Activated T-cell treated with anti-CD3 and anti-CD28 coated beads, Interleukin-2, amount 50 U/mL, for 24 hours (primary cell): ENCODE measurements at places on chromosomes 2 and 18.
A peak's percentile ranks its signal among the peaks of the same experiment; 100 is the strongest.

- no peaks in the 10 kb centered on the region for H3K27me3 ChIP-seq
- H3K27ac ChIP-seq = peak overlapping the region; percentile 100
- H3K36me3 ChIP-seq = peaks cover 8% of the 10 kb centered on the region
- H3K4me3 ChIP-seq = peak overlapping the region; percentile 88
Observed at GRCh38 chr2:70143314-70144150, 47.3 kb downstream of the C2orf42 start.

GRCh38 chr18:35026407-35027061, 14.7 kb upstream of the MAPRE2 start:
- no peak for DNase-seq
- H3K27me3 ChIP-seq = no peaks in the 10 kb centered on the region
- H3K4me1 ChIP-seq = peaks cover 43% of the 10 kb centered on the region
- H3K27ac ChIP-seq = peak overlapping the region; percentile 27

- peaks cover 11% of the 10 kb centered on the region for H3K27me3 ChIP-seq
- no peaks in the 10 kb centered on the region for H3K4me1 ChIP-seq
- H3K36me3 ChIP-seq = no peaks in the 10 kb centered on the region
- DNase-seq = no peak
- no peak overlapping the region for H3K27ac ChIP-seq
Observed at GRCh38 chr2:182631299-182631698, 84.8 kb upstream of the DNAJC10 start.

DNA sequence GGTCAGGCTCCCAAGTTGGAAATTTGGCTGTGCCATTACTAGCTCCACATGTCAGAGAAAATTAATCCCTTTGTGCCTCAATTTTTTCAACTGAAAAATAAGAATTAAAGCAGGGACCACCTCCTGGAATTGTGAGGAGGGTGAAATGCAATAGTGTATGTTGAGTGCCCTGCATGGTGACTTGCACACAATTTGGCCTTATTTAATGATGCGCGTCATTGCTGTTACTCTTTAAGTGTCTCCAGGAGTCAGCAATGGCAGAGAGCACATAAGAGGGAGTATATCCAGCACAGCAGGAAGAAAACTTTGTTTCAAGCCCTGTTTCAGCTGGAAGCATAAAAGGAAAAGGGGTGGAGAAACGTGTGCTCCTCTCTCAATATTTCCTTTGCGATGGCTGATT, 215.8 kb downstream of the ALK start:
- peaks cover 8% of the 10 kb centered on the region for H3K27me3 ChIP-seq
- H3K36me3 ChIP-seq = no peaks in the 10 kb centered on the region
- H3K4me3 ChIP-seq = no peak overlapping the region

DNA sequence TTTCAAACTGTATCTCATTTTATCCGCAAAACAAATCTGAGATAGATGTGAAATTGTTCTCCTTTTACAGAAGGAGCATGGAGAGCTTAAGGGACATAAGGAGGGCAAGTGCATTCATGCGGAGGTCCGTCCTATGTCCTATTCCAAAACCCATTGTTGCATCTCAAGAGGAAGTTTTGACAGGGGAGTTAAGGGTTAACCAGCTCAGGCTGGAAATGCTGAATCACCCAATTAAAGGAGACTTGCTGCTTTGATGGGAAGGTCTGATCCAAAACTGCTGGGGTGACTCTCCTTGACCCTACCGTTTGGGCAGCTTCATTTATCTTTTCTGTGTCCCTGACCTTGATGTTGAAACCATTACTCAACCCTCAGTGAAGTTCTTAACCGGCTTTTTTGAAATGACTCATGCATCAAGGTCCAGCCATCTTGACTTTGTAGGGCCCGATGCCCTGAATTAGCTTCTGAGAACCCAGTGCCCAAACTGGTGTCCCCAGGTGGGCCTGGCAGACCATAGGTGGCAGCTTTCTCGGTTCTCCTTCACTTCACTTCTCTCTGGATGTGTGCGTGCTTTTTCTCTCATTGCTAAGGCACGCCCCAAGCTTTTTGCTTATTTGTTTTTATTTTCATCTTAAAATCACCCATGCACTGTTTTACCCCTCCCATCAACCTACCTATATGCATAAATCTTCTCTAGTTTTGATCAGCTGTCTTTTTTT, 15.9 kb upstream of the TXNDC2 start:
- H3K4me1 ChIP-seq = peaks cover 10% of the 10 kb centered on the region
- H3K4me3 ChIP-seq = no peak overlapping the region
- peaks cover 44% of the 10 kb centered on the region for H3K27me3 ChIP-seq
- no peak overlapping the region for H3K27ac ChIP-seq

- peaks cover 9% of the 10 kb centered on the region for H3K36me3 ChIP-seq
- no peak overlapping the region for H3K27ac ChIP-seq
- H3K4me1 ChIP-seq = no peaks in the 10 kb centered on the region
- H3K4me3 ChIP-seq = no peak overlapping the region
Observed at GRCh38 chr2:109447776-109448175, 166.0 kb downstream of the SEPTIN10 start.

- no peaks in the 10 kb centered on the region for H3K27me3 ChIP-seq
- no peak overlapping the region for H3K27ac ChIP-seq
- no peak overlapping the region for H3K4me3 ChIP-seq
- DNase-seq = no peak
- no peaks in the 10 kb centered on the region for H3K36me3 ChIP-seq
- no peaks in the 10 kb centered on the region for H3K4me1 ChIP-seq
Observed at GRCh38 chr2:216536734-216537210, 38.1 kb downstream of the RPL37A start.

DNA sequence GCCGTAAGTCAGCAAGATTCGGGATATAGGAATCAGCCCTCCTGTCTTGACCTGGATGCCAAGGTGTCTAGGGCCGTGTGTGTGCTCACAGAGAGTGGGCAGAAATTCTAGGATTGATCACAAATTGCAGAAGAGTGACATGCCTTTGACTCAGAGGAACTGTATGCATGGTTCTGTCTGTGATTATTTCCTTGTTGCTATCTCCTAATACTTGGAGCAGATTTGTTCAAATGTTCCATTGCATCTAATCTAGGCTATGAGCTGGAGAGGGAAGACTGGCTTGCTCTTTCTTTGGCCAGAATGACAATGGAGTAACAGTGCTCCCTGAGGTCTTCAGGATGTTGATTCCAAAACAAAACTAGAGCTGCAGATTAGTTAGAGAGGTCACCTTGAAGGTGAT, 115.0 kb downstream of the EN1 start:
- H3K27ac ChIP-seq = no peak overlapping the region
- H3K36me3 ChIP-seq = no peaks in the 10 kb centered on the region
- H3K27me3 ChIP-seq = peaks cover 14% of the 10 kb centered on the region
- no peak overlapping the region for H3K4me3 ChIP-seq

- no peaks in the 10 kb centered on the region for H3K36me3 ChIP-seq
- no peak overlapping the region for H3K4me3 ChIP-seq
- H3K27me3 ChIP-seq = peaks cover 21% of the 10 kb centered on the region
- no peak overlapping the region for H3K27ac ChIP-seq
- no peaks in the 10 kb centered on the region for H3K4me1 ChIP-seq
Observed at GRCh38 chr2:236114959-236115358, 53.2 kb downstream of the GBX2 start.

- peaks cover under 1% of the 10 kb centered on the region for H3K36me3 ChIP-seq
- H3K4me3 ChIP-seq = no peak overlapping the region
- H3K27me3 ChIP-seq = no peaks in the 10 kb centered on the region
Observed at GRCh38 chr18:68722821-68723220, 7.9 kb upstream of the TMX3 start.

- no peaks in the 10 kb centered on the region for H3K27me3 ChIP-seq
- H3K36me3 ChIP-seq = no peaks in the 10 kb centered on the region
Observed at GRCh38 chr18:32847691-32848090, 74.9 kb upstream of the KLHL14 start.

DNA sequence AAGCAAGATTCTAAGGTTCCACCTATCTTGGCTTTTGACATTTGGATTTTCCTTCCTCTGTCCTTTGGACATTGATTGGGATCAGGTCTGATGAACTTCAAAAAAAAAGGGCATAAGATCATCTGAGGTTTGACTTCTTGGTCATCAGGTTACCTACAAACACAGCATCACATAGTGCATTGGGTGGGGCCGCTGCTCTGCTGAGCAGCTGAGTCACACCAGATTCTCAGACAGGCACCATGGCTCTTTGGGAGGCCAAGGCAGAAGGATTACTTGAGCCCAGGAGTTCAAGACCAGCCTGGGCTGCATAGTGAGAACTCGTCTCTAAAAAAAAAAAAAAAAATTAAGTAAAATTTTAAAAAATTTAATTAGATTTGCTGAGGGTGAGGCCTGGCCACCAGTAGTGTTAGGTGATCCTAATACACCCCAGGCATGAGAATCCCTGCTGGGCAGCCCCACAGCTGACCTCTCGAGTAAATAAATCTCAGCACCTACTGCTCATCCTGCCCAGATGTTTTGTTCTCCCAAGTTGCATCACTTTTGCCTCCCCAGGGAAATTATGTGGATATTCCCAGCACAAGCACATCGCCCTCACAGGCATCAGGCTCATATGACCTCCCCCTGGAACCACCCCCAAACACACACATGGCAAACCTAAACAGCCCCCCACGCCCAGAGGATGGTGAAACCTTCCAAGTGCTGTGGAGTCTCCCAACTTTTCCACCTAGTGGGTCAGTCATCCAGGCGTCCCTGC, 5.3 kb downstream of the MLPH start:
- peaks cover 56% of the 10 kb centered on the region for H3K27me3 ChIP-seq
- no peak overlapping the region for H3K27ac ChIP-seq
- H3K36me3 ChIP-seq = peaks cover 3% of the 10 kb centered on the region
- no peak overlapping the region for H3K4me3 ChIP-seq

- no peak overlapping the region for H3K4me3 ChIP-seq
- H3K36me3 ChIP-seq = peaks cover 83% of the 10 kb centered on the region
- no peak overlapping the region for H3K27ac ChIP-seq
- no peaks in the 10 kb centered on the region for H3K4me1 ChIP-seq
- no peak for DNase-seq
- no peaks in the 10 kb centered on the region for H3K27me3 ChIP-seq
Observed at GRCh38 chr18:45901654-45902210, 65.4 kb downstream of the EPG5 start.

DNA sequence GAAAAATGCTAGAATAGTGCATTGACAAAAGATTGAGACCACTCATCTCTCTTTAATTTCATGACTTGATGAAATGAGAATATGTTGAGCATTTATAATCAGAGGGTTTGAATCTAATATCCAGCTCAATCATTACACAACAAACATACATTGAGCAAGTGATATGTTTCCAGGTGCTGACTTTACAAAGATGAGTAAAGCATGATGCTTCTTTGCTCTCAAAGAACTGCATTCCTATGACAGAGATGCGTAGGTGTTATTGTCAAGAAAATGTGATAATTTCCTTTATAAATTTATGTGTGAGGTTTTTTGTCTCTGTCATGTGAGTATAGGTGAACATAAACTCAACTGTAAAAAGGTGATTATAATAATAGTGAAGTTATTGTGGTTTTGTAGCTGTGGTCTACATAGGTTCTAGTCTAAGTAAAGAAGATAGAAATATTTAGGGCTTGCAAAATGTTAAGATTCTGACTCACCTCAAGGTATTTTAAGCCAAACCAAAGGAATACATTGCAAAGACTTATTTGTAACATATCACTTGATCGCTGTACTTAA, 389.8 kb downstream of the GALNT13 start:
- DNase-seq = no peak
- no peak overlapping the region for H3K4me3 ChIP-seq
- no peaks in the 10 kb centered on the region for H3K36me3 ChIP-seq
- H3K4me1 ChIP-seq = no peaks in the 10 kb centered on the region
- H3K27ac ChIP-seq = no peak overlapping the region

GRCh38 chr2:18425210-18425703, 135.2 kb downstream of the RDH14 start:
- peaks cover 24% of the 10 kb centered on the region for H3K27me3 ChIP-seq
- H3K4me3 ChIP-seq = no peak overlapping the region
- no peak for DNase-seq
- H3K27ac ChIP-seq = no peak overlapping the region

- no peaks in the 10 kb centered on the region for H3K36me3 ChIP-seq
- H3K27me3 ChIP-seq = no peaks in the 10 kb centered on the region
- no peak overlapping the region for H3K4me3 ChIP-seq
- no peak overlapping the region for H3K27ac ChIP-seq
- H3K4me1 ChIP-seq = no peaks in the 10 kb centered on the region
Observed at GRCh38 chr18:29248805-29249204, 1071.9 kb upstream of the CDH2 start.
